ENCODE measurements at places on chromosomes 5 and 9.

DNA sequence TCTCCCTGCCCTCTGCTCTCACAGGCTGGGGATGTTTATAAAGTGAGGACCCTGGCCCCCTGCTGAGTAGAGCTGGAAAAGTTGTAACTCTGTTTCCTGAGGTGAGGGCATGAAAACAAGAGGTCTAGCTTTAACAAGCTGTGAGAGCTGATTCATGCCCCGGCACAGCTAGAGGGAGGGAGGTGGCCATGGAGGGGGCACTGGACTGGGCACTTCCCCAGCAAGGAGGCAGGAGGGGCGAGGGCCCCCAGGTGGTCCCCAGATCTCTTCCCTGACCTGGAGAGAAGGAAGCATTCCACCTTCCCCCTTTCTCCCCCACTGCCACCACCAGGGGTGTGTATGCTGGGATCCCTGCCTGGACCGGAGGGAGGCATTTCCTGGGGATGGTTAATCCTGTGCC is at the start of gene MSMP:
Gene MSMP, minus strand, starts transcription at position 13 of the 400 bp plus-strand sequence. CDS start 147 bp downstream, outside the sequence.
- DNase-seq = no peak

- no peak for DNase-seq
Measured at GRCh38 chr5:91562922-91563321, 179.8 kb upstream of the ARRDC3 start.

DNA sequence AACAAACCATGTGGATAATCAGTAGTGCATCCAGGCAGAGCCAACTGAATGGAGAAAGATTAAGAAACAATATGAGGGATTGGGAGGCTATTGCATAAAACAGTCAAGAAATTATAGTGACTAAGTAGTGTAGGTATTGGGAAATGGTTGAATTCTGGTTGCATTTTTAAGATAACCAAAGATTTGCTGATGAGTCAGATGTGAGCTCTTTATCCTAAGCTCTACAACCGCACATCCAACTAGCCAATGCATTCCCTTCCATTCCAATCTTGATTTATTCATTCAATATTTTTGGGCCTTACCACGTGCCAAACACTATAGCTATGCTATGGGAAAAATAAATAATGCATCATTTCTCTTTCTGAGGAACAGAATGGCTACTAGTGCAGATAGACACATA is 524.5 kb upstream of the RGMB start:
- no peak for DNase-seq

GRCh38 chr5:4540375-4541173 is 599.6 kb upstream of the ADAMTS16 start:
- DNase-seq = no peak

DNA sequence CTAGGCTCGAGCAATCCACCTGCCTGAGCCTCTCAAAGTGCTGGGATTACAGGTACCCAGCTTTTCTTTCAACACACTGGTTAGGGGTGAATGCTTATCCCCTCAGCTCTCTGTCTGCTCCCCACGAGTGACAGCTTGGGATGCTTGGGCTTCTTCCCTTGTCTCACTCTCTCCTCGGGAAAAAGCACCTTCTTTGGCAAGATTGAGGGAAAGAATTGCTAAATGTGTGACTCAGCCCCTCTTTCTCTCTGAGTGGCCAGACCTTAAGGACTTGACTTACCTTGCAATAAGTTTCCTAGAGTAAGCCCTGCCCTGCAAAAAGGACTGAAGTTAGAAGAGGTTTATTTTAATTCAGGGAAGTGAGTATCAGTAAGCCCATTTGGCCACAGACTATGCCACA is 68.1 kb upstream of the ERBIN start:
- no peak for DNase-seq

- no peak for DNase-seq
Measured at GRCh38 chr9:4116071-4116581, 183.7 kb downstream of the GLIS3 start.

All from T follicular helper cell (primary cell).